ENCODE measurements at places on chromosomes 2 and 18.

DNA sequence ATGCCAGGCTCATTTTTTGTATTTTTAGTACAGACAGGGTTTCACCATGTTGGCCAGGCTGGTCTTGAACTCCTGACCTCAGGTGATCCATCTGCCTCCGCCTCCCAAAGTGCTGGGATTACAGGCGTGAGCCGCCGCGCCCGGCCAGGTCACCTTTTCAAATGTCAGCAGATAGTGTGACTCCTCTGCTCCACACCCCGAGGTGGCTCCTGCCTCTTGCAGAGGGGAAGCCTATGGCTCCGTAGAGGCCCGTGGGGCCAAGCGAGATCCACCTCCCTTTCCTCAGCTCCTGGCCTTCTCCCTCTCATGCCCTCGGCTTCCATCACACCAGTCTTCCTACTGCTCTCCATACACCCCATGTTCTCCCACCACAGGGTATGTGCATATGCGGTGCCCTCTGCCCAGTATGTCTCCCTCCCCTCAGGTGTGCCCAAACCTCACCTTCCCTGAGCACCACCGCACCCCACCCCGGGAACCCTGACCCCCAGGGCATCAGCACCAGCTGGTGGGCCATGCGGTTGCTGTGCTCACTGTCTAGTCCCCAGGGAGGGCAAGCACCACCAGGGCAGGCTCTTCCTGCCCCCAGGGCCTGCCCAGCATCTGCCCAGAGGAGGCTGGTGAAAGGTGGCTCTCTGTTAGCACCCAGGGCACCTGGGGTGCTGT is 10.7 kb downstream of the GPR17 start:
- DNase-seq: no peak

DNA sequence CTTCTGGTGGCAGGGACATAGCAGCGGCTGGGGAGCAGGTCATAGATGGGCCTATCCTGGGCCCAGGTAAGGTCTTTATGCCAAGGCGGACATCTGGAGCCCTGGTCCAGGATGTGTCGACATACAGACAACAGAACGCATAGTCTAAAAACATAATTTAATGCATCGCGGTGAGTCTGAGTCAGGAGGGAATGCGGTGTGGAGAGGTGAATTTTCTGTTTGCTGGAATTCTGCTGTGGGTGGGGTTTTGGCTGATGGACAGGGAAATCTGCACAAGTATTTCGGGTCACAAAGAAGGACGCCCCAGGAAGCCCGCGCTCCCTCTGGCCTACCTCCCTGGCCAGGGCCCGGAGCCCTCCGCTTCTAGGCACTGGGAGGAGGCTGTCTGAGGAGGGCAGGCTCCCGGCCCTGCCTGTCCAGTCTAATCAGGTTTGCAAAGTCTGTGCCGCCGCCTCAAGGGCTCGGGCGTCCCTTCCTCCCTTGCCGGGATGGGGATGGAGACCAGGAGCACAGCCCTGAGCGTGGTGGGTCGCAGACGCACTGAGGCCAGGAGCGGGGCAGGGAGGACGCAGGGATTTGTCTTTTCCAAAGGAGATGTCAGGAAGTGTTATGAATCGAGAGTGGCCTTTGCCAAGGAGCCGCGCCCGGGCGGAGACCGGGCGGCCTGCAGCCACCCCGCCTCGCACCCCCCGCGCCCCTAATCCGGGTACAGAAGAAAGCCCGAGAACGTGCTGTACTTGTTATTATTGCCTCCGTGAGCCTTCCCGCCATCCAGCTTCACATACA is 2.3 kb downstream of the C1QL2 start:
- DNase-seq: peak; percentile 5

DNA sequence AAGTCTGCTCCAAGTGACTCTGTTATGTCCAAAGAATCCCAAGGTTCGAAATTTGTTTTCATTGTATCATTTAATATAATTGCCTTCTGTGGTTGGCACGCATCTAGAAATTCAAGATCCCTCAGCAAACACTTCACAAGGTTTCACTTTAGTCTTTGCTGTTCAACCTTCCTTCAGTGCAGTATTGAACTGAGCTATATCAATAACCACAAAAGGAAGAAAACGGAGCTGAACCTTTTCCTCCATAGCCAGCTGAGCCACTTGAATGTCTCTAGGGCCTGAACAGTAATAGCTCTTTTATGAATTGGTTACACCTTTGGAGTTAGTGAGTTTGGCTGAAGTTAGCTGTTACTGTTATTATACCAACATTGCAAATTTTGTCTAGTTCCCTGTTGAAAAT is 357.7 kb upstream of the HNRNPA3 start:
- DNase-seq: no peak

DNA sequence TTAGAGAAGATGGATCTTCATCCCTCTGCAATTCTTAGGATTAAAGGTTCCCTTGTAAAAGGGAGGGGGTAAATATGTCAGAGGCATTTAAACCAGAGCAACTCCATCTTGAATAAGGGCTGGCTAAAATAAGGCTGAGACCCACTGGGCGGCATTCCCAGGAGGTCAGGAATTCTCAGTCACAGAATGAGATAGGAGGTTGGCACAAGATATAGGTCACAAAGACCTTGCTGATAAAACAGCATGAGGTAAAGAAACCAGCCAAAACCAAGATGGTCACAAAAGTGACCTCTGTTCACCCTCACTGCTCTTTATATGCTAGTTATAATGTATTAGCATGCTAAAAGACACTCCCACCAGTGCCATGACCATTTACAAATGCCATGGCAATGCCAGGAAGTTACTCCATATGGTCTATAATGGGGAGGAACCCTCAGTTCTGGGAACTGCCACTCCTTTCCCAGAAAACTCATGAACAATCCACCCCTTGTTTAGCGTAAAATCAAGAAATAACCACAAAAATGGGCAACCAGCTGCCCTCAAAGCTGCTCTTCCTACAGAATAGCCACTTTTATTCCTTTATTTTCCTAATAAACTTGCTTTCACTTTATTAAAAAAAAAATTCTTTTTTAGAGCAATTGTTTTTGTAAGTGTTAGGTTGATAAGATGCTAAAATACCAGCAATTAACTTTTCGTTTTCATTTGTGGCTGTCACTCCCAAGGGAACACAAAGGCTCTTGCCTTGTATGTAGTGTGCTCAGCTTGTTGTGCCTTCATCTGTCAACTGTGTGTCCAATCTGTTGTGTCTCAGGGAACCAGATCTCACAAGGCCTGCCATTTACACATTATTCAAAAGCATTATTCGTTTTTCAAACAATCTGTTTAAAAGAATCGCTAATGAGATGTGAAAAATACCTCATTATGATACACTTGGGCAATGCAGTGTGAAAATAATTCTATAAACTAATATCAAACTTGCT is 205.2 kb upstream of the RGPD4 start:
- no peak for DNase-seq

GRCh38 chr2:6944555-6944954 is 27.3 kb downstream of the RNF144A start:
- DNase-seq: no peak

DNA sequence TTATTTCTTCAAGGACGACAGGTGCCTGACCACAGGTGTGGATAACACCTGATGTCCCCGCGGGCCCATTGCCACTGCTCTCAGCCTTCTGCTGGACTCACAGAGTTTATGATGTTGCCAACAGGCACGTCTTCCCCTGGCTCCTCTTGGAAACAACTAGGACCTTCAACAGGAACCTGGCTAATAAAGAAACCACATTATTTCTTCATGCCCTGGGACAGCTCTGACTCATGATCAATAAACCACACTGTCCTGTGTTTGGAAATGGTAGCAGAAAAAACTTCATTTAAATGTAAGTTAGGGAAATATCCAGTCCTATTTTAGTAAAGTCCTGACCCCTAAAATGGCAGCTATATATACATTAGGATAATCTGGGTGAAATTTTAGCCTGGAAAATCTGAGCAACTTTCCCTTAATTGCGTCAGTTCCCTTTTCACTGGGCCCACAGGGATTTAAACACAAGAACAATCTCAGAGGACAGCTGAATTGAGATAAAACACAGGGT is 158.9 kb downstream of the VAPA start:
- peak; percentile 44 for DNase-seq

- DNase-seq: no peak
These were observed 115.8 kb downstream of the TTC27 start for GRCh38 chr2:32743480-32744236.

- DNase-seq: no peak
These were observed 135.5 kb upstream of the CREB1 start for GRCh38 chr2:207394203-207394781.

DNA sequence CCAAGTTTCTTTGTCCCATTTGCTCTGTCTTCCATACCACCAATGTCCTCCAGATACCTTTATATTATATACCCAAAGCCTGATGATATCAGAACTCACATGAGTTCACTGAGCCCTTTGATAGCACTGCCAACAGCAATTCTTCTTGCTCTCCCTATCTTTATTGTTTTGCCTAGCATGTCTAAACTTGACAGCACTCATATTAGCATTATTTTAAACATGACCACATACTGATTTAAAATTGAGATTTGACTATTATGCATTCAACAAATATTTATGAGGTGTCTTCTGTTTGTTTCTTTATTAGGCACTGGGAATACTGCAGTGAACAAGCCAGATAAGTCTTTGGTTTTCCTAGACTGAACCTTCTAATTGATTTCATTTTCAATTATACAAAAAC is 587.3 kb upstream of the GCFC2 start:
- DNase-seq: no peak

Measured in HT1080 (cell line).